Thyroid gland (tissue), 4 donors: ENCODE measurements at places on chromosomes 7 and 10.

DNA sequence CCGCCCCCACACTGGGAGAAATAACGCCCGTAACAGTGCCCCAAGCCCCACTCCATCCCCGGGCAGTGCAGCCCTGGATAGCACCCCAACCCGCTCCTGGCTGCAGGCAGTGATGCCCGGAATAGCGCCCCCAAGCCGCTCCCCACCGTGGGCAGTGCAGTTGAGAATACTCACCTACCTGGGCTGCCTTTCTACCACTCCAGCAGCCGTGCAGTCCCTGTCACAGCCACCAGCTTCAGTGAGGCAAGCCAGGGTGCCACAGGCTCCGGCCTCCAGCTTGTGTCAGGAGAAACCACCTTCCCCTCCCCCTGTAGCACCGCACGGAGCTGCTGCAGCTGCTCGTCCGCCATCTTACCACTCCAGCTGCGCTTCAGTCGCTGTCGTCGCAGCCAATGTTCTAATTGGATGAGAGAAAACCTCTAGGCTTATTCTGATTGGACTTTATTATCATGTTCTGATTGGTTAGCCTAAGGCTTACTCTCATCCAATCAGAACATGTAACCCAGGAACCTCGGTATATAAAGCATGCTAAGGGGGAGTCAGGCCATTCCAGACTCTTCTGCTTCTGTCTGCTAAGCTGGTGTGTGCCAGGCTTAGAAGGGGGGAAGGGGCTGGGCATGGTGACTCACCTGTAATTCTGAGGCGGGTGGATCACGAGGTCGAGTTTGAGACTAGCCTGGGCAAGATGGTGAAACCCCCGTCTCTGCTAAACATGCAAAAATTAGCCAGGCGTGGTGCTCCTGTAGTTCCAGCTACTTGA, 53.2 kb upstream of the ZNF33B start:
- no peak for DNase-seq

GRCh38 chr7:84697506-84697905, 489.4 kb downstream of the SEMA3D start:
- DNase-seq: no peak

DNA sequence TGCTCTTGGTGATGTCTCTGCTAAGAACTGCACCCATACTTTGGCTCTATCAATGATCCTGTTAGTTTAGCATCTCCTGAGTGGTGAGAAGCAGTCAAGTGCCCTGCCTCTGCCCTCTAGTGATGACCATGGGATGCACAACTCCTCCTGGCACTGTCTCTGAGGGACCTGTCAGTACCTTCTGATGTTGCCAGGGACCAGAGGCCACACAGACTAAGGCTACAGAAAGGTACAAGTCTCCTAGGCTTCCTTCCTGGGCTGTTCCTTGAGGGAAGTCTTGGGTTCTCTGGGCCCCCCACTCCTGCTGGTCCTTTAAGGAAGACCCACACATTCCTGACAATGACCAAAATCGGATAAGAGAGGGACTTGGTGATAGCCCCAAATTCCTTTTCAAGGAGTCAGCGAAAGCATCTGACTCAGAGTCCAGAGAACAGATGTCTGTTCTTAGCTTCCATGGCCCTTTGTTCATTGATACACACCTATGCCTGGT, 15.3 kb downstream of the NKX2-3 start:
- DNase-seq: no peak

- DNase-seq: peak; percentile 52
Measured at GRCh38 chr10:90930070-90930837, 9.4 kb upstream of the ANKRD1 start.

GRCh38 chr10:46019177-46019528, 11.3 kb downstream of the NCOA4 start:
- peak; percentile 86 for DNase-seq

DNA sequence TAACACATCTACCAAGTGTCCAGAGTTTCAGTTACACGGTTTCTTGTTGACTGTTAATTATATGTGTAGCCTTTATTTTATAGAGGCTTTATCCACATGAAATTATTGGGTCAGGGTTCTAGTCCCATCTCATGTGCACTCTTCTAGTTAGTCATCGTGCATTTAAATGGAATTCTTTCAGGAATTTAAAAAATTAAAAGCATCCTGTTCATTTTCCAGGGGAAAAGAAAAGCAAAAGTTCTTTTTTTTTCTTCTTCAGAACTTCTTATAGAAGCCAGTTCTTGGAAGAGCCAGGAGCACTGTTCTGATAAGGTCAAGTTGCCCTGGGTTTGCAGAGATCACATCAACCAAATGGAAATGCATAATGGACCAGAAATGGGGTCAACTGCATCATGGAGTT, 324.7 kb downstream of the INHBA start:
- no peak for DNase-seq

DNA sequence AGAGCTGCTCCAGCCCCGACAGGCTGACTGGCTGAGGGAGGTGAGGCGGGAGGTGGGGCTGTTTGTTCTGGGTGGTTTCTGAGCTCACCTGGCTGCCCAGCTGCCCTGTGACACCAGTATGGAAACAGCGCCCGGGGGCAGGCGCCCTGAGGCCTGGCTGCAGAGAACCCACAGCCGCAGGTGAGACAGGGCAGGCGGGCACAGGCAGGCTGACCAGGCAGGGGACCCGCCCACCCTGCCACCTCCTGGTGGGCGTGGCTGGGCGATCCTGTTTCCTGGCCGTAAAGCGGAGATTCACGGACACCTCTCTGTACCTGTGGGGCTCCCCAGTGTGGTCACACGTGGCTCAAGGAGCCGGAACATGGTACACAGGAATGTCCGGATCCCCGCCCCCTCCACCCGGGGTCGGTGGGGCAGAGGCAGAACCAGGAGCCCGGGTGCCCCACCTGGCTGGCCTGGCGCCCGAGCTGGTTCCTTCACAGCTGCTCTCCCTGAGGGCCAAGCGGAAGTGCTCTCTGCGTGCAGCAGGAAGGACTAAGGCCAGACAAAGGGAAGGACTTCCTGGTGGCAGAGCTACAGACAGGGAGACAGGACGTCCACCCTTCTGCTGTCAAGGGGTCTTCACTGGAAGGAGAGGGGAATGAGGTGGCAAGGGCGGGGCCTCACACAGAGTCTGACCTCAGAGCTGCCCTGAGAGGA, 3.9 kb downstream of the MICALL2 start:
- DNase-seq: peak; percentile 93

GRCh38 chr7:27639851-27640250, 22.8 kb downstream of the HIBADH start:
- no peak for DNase-seq

DNA sequence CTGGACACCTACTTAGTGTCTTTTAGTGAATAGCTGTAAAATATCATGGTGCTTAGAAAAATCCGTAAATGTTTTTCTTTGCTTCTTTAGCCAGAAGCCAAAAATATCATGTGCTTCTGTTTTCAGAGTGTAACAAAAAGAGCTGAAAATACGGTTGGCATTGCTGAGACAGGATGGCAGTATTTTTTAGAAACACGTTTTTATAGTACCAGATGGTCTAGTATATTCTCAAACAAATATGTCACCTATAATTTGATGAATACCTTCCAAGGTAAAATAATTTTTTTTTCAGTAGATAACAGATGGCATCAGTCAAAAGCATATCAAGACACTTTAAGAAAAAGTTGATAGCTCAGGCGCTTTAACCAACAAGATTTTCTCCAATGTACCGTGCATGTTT, 326.6 kb downstream of the PHF14 start:
- DNase-seq: no peak

- no peak for DNase-seq
Measured at GRCh38 chr7:97020996-97021746, 3.5 kb downstream of the DLX5 start.

GRCh38 chr7:125061776-125062397, 132.3 kb upstream of the POT1 start:
- DNase-seq: no peak

GRCh38 chr10:26887611-26888215, 27.0 kb upstream of the ABI1 start:
- DNase-seq: no peak

DNA sequence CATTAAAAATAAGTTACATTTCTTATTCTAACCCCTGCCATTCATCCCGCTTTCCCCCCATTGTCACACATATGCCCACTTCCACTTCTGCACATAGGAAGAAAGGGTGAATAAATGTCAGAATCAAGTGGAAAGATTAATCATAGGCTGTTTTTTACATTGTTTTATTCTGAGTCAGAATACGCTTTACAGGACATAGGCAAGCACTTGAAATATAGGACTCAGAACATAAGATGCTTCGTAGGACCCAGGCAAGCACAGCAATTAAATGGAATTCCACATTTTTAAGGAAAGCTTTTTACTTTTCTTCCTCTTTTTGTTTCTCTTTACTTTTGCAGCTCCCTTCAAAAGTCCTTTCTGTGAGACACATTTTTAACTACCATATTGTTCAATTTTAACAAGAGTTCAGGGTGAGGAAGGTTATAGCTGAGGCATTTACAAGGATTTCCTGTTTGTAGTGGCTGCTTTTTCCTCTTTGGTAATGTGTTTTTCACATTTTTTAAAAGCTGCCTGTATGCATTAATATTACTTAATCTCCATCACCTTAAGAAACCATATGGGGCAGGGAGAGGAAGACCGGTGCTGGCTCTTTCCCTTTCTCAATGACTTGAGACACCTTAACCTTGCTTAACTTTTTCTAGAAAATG, 130.0 kb downstream of the TES start:
- DNase-seq: no peak

- DNase-seq: no peak
Measured at GRCh38 chr7:147418966-147419365, 1171.6 kb upstream of the C7orf33 start.

- no peak for DNase-seq
Measured at GRCh38 chr7:124662372-124662771, 103.2 kb downstream of the GPR37 start.

DNA sequence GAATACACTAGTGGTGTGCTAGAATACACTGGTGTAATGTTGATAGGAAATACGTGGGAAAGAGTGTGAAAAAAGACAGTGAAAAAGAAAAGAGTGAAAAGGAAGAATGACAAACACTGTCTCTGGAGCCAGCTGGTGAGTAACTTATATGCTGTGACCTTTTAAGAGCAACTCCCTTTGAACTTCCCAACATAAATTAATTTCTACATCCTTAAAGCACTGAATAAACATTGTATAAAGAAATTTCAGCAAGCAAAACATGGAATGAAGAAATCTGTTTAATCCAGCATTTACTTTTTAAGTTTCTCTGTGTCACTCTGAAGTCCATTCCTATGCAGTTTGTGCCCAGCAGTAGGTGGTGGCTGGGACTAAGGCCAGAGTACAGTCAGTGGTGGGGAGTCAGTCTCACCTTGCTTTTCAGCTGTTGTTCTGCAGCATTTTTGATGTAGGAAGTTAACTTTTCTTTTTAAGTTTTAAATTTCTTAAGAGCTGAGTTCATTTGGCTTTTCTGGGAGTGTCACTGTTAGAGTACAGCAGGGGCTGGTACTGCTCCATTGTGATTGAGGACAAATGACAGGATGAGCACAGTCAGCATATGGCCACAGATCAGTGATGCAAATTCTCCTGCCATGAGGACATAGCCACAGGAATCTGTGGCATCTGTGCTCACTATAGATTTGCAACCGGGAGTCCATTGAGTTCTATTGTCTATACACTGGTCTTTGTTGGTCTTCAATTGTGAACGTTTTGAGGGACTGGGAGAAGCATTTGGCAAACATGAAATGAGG, 321.8 kb downstream of the ZNF248 start:
- DNase-seq: no peak

- DNase-seq: no peak
Measured at GRCh38 chr7:128059143-128059988, 28.1 kb upstream of the LRRC4 start.

DNA sequence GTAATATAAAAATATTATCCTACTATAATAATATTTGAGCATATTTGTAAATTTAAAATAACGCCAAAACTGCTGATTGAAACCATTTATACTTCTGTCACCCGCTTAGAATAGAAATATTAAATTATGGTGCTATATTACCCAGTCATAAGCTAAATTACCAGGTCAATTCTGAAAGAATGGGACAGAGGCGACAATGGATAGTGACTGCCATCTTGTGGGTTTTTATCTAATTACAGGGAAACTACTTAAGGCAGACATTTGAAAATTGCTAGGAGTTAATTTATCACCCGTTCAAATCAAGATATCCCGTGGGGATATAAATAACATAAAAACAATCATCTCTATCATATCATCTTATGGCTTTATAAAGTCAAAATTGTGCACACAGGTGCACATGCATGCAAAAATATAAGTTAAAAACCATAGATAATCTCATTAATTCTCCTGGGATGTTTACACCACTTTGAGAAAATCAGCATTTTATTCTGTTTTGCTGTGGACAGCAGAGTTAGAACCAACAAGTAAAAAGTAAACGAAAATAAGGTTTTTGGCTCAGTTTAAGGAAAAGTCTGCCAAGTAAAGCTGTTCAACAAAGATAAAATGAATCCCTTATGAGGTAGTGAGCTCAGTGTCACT, 41.3 kb upstream of the HPSE2 start:
- DNase-seq: no peak

GRCh38 chr10:19811540-19811939, 4.7 kb upstream of the PLXDC2 start:
- peak; percentile 52 for DNase-seq

GRCh38 chr10:110361800-110362456, 57.2 kb upstream of the SMNDC1 start:
- DNase-seq: no peak

DNA sequence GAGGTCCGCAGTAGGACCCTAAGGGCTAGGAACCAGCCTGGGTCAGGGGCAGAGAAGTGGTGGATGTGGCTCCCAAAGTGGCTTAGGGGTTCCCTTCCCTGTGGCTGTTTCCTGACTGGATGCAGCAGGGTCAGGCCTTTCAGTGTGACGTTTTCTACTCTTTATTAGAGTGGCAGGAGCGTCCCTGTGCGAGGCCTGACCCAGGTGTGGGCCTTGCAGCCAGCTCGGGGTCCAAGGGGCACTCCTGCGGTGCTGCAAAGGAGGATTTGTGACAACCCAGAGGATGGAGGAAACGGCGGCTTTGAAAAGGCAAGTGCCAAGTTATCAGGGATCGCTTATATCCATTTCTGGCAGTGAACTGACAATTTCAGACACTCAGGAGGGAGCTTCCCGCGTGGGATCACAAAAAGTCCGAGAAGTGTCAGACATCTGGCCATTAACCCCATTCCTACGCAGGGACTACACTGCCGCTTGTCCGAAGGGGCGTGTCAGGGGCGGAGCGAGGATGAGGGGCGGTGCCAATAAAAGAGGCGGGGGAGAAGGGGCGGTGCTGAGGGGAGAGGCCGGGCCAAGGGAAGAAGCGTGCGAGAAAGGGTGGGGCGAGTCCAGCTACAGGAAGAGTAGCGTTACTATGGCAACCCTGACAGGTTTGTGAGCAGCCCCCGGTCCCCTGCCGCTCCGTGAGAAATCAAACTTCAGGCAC, 98.8 kb upstream of the ZNF722 start:
- peak; percentile 66 for DNase-seq

DNA sequence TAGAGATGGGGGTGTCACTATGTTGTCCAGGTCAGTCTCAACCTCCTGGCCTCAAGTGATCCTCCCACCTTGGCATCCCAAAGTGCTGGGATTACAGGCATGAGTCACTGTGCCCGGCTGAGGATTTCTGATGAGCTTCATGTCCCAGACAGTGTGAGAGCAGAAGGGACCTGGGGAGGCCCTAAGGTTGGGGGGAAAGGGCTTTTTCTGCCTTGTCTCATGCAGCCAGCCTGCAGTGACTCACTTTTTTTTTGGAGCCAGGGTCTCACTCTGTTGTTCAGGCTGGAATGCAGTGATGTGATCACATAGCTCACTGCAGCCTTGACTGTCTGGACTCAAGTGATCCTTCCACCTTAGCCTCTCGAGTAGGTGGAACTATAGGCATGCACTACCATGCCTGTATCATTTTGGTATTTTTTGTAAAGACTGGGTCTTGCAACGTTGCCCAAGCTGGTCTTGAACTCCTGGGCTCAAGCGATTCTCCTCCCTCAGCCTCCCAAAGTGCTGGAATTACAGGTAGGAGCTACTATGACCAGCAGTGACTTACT, 14.6 kb downstream of the COL26A1 start:
- DNase-seq: no peak

GRCh38 chr10:125656523-125656922, 26.4 kb downstream of the TEX36 start:
- DNase-seq: no peak
